ENCODE measurements at places on chromosomes 16 and 17.
A peak's percentile ranks its signal among the peaks of the same experiment; 100 is the strongest.

GRCh38 chr17:17176341-17176740 lies 29.8 kb downstream of the PLD6 start:
- no peak for DNase-seq

DNA sequence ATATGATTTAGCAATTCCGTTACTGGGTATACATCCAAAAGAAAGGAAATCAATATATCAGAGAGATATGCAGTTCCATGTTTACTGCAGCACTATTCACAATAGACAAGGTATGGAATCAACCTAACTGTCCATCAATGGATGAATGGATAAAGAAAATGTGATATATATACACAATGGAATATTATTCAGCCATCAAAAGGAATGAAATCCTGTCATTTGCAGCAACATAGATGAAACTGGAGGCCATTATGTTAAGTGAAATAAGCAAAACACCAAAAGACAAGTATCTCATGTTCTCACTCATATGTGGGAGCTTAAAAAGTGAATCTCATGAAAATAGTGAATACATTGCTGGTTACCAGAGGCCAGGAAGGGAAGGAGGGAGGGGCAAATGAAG lies 390.8 kb downstream of the ZFHX3 start:
- DNase-seq, result no peak

DNA sequence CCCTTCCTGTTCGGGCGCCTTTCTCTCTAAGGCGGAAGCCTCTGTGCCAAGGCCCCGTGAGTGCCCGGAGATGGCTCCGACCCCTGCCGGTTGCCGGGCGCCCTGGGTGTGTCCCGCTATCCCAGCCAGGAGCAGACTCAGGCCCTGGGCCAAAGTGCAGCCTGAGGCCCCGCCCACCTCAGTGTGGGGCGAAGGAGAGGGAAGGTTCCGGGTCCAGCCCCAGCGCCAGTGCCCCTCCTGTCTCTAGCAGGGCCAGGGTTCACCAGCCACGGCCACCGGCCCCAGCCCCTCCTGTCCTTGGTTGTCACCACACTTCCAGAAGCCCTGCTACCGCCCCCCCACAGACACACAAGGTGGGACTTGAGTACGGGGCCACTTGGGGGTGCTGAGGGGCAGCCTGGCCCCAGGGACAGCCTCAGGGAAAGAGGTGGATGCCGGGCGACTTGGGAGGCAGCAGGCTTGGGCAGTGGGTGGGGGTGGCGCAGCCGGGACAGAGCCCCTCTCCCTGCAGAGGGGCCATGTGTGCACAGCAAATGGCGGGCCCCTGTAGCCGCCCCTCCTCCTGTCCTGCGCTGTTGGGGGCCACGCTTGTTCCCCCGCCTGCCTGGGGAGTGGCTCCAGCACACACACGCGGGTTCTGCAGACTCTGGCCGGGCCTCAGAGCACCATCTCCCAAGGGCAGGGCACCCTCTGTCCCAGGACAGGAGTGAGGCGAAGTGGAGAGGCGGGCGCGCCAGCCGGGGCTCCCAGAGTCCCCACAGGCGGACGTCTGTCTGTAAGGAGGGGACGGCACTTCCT lies 6.0 kb downstream of the C1QTNF8 start:
- DNase-seq, result no peak

DNA sequence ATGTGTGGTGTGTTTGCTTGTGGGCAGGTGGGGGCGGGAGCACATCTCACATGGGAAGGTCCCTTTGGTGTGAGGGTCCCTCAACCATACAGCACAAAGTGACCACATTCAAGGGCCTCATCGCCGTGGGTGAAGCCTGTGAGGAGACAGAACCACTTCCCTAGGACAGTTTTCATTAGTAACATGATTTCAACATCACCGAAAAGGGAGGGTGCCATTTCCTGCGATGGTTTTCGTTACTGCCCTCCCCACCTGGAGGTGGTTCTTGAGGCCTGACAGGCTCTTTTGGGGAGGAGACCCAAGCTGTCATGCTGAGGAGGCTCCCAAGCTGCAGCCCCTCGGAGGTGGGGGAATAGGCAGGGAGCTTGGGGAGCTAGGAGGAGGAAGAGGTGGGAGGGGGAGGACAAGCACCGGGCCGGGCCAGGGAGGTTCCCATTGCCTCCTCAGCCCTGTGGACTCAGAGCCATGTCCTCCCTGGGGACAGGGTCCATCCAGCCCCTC lies 9.5 kb downstream of the CD300LB start:
- peak; percentile 56 for DNase-seq

DNA sequence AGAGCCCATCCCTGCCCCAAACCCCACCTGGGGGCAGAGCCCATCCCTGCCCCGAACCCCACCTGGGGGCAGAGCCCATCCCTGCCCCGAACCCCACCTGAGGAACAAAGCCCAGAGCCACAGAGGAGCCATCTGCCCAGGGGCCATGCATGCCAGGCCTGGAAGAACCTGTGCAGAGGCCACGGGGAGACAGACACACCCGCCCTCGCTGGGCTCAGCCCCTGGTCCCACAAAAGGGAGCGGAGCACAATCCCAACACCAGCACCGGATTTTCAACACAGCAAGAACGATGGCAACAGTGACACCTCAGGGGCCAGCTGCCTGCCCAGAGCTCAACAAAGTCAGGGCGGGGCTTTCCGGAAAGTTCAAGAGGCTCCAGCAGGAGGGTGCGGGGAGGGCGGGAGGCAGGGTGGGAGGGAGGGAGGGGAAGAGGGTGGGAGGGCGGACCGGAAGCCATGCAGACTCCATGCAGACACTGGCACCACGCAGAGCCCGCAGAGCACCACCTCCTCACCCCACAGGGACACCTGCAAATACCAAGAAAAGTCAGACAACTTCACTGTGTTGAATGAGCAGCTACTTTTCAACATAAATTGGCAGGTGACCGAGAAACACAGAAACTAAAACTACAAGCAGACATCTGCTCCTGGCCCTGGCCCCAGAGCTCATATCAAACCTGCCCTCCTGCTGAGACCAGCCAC lies 27.9 kb upstream of the C16orf95 start:
- DNase-seq, result peak; percentile 75

DNA sequence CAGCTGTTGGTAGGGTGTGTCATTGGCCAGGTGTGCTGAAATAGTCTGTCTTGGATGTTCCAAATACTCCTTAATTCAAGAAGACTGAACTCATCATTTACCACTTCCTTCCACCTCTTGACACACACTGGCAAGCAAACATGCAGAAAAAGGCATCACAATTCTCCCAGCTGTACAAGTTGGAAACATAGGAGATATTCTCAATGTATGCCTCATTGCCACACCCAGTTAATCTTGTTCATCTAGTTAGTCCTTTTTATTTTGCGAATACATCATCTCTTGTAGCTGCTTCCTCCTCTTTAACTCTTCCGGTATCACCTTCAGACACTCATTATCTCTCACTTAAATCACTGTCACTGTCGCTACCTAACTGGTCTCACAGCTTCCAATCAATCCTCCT lies 75.1 kb upstream of the GOT2 start:
- no peak for DNase-seq

DNA sequence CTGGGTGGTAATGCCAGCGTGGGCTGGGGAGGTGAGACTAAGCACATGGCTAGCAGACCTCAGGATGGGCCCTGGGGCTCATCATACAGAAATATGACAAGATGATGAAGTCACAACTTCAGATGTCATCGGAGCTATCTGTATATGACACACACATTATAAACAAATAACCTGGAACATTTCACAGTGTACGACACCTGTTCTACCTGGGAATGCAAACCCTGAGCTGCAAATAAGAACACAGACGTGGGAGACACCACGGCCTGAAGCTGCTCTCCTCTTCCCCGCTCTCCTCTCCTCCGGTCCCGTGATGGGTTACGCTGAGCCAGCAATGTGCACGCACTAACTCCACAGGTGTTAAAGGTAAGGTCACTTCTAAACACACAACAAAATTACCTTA lies 4.9 kb downstream of the PLD6 start:
- no peak for DNase-seq

GRCh38 chr16:69934751-69935150 lies 16.4 kb upstream of the CLEC18A start:
- DNase-seq, result no peak

GRCh38 chr17:18850679-18851078 lies 7.3 kb upstream of the PRPSAP2 start:
- DNase-seq, result no peak

- DNase-seq, result no peak
Measured at GRCh38 chr16:57544124-57544653, 1.7 kb downstream of the ADGRG5 start.

- DNase-seq, result no peak
Measured at GRCh38 chr16:87526238-87526947, 33.6 kb upstream of the ZCCHC14 start.

GRCh38 chr17:8934346-8934745 lies 31.2 kb downstream of the PIK3R5 start:
- DNase-seq, result no peak

GRCh38 chr17:282912-283882 lies 69.4 kb downstream of the RPH3AL start:
- no peak for DNase-seq

DNA sequence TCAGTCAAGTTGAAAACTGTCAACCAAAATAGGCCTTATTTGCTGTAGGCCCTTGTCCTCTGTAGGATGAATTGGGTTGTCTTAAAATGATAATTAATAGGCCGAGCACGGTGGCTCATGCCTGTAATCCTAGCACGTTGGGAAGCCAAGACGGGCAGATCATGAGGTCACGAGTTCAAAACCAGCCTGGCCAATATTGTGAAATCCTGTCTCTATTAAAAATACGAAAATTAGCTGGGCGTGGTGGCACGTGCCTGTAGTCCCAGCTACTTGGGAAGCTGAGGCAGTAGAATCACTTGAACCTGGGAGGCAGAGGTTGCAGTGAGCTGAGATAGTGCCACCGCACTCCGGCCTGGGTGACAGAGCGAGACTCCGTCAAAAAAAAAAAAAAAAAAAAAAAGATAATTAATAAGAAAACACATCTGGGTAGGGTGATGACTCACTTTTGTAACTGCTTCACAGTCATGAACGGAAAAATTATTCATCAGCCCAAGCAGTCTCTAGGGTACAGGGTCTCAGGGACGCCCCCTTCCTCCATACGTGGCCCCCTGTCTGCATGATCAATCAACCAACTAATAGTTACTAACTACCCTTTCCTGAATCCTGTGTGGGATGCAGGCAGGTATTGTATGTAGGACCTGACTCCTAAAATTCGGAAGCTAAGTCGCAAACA lies 137.0 kb upstream of the RCVRN start:
- no peak for DNase-seq

DNA sequence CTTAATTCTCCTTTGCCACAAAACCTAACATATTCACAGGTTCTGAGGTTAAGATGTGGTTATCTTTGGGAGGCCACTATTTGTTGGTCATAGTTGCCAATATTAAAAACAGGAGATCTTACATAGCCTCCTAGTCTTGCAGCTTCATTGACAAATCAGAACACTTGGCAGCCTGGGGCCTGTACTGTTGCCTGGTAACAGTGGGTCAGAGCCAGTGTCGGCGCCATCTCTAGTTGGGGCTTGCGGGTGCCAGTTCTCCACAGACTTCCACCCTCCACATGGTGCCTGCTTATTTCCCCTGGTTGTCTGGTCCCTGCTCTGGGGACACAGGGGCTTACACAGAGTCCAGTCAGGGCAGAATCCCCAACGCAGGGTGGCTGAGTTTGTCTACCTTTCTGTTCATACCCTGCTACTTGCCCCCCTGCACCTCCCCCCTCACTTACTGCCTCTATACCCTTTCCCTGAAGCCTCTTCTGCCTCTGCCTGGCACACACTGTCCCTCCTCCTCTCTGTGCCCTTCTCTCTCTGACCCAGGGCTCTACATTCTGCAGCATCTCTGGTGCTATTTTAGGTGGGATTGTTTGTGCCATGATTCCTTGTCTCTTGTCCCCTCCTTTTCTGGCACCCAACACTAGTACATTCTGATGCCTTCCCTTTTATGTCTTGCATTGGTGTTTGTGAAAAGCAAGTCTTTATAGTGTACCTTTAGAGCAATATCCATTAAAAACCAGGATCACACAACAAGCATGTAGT lies 13.4 kb downstream of the EPN2 start:
- no peak for DNase-seq

- DNase-seq, result no peak
Measured at GRCh38 chr17:1792495-1793446, 30.9 kb downstream of the SERPINF1 start.

DNA sequence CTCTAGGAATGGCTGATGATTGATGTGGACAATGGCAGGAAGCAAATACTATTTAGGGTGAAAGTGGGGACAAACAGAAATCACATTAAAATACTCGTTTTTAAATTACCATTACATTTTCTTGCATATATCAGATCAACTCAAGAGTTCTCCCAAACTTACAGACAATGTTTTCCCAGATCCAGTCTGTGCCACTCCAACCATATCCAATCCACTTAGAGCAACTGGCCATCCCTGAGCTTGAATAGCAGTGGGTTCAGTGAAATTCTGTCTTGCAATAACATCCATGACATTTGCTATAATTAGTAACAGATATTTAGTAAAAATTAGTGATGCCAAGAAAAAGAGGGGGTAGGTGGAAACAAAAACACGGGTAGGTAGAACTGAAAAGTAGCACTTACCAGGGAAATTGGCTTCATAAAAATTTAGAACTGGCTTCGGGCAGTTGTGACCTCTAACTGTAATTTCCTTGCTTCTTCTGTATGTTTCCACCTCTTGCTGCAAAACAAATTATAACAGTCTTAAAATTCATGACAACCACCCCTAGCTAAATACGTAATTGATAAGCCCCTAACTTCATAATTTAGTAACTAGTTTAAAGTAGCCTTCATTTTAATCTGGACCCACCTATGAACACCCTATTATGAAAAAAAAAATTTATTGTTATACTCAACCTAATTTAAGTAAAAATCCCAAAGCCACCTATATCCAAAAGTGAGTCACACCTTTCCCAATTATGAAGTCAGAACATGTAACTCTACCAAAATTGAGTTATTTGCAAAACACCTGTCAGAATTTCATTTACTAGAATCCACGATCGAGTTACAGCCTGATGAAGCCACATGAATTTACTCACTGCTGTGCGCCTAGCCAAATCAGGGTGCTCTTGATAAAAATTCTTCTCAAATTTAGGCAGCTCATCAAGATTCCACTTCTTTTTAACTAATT lies 2.0 kb downstream of the DDX5 start:
- DNase-seq, result no peak

DNA sequence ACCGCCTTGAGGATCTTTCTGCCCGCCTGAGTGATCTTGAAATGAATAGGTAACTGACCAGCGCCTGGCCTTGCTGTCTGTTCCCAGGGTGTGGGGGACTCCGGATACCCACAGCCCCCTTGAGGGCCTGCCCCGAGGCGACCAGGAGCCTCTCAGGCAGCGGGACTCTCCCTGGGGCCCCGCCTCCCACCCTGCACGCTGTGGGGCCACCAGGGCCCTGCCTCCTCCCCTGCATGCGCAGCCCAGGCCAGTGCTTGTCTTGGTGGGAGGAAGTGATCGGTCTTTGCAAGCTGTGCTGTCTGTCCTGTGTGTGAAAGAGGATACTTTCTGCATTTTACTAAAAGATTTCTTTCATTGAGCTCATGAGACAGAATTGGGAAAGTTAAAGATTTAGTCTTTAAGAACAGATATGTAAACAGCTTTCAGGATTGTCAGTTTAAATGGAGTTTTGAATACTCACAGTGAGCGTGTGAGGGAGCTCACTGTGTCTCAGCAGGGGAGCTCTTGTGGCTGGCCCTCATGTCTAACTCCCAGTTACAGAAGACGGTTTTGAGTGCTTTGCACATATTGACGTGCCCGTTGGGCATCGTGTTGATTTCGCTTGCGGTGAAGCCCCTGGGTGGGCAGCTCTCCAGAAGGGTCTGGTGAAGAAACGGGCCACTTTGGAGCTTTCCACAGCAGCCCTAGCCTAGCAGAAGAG lies 36.1 kb upstream of the CAPN15 start:
- DNase-seq, result peak; percentile 54

- DNase-seq, result peak; percentile 77
Measured at GRCh38 chr17:18217412-18218015, 7.9 kb upstream of the LLGL1 start.
